ENCODE measurements at places on chromosomes 2 and 18.

GRCh38 chr2:66717218-66717905 lies 282.4 kb downstream of the MEIS1 start:
- no peak for DNase-seq

DNA sequence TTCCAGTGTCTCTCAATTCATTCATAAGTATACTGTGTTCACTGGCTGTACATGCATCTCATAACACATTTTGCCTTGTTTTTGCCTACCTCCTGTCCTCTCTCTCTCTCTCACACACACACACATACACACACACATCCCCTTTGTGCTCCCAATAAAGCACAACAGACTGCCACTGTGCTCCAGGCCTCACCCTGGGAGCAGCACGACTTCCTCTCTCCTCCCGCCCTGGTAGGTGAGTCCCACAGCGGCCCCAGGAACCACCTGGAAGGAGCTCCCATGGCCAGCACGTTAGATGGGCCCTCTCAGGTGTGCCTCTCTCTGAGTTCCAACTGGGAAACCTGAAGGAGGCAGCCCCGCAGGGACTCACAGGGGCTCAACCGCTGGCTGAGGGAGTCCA lies 65.4 kb downstream of the MARCHF4 start:
- no peak for DNase-seq

DNA sequence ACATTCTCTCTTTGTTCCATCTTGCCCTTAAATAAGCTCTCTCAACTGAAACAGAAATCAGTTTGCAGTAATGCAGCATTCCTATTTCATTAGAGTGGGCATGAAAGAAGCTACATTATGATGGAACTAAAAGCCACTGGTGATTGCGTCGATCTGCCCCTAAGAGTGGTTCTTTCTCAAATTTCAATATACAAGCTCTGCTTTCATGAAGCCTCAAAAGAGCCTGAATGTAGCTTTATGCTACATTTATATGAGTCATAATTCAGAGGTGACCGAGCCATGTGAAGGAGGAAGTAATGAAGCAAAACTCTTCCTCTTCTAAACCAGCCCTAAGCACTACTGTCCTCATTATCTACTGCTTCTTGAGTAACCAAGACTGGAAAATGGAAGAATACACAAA lies 64.8 kb upstream of the CYTIP start:
- no peak for DNase-seq

DNA sequence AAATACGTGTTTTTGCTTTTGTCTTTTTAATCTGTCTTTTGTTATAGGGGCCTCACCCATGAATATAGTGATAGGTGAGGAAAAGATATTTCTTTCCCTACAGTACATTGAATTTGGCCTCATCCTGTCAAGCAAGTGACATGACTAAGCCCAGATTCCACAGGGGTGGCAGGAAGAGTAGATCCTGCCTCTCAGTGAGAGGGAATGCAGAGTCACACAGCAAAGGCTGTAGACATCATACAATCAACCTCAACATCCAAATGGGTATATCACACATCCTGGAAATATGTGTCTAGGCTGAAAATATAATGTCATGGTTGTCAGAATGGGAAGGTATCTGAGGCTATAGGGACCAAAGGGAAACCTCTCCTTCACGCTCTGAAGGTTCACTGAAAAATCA lies 269.6 kb downstream of the CDH20 start:
- DNase-seq, result no peak

DNA sequence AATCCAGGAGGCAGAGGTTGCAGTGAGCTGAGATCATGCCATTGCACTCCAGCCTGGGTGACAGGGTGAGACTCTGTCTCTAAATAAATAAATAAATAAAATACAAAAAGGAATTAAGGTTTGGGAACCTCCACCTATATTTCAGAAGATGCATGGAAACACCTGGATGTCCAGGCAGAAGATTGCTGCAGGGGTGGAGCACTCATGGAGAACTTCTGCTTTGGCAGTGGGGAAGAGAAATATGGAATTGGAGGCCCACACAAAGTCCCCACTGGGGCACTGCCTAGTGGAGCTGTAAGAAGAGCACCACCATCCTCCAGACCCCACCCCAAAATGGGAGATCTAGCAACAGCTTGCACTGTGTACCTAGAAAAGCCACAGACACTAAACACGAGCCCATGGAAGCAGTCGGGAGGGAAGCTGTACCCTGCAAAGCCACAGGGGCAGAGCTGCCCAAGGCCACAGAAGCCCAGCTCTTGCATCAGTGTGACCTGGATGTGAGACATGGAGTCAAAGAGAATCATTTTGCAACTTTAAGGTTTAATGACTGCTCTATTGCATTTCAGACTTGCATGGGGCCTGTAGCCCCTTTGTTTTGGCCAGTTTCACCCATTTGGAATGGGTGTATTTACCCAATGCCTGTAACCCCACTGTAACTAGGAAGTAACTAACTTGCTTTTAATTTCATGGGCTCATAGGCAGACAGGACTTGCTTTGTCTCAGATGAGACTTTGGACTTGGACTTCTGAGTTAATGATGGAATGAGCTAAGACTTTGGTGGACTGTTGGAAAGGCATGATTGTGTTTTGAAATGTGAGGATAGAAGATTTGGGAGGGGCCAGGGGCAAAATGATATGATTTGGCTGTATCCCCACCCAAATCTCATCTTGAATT lies 265.3 kb downstream of the ZEB2 start:
- DNase-seq, result no peak
